ENCODE measurements at places on chromosomes 4 and X.

- no peak for DNase-seq
These were observed 297.6 kb downstream of the INPP4B start for GRCh38 chr4:142548491-142548890.

GRCh38 chr4:158442736-158443135 is 78.9 kb upstream of the RXFP1 start:
- DNase-seq, result no peak

DNA sequence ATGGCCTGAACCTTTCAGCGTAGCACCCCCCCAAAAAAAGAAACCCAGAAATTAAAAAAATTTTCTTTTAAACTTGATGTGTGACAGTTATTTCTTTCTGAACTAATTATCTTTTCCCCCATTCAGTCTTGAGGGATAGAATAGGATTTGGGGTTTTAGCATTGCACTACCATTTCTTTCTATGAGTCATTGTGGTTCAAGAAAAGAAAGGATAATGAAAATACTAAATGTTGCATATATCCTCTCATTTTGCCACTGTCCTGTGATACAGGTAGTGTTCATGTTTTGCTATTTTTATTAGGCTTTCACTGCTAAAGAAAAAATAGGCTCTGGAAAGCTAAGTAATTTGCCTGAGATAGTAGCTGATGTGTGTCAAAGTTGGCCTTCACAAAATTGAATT is 39.4 kb upstream of the DCK start:
- no peak for DNase-seq

- no peak for DNase-seq
These were observed 156.4 kb upstream of the CXCL13 start for GRCh38 chr4:77449171-77449570.

DNA sequence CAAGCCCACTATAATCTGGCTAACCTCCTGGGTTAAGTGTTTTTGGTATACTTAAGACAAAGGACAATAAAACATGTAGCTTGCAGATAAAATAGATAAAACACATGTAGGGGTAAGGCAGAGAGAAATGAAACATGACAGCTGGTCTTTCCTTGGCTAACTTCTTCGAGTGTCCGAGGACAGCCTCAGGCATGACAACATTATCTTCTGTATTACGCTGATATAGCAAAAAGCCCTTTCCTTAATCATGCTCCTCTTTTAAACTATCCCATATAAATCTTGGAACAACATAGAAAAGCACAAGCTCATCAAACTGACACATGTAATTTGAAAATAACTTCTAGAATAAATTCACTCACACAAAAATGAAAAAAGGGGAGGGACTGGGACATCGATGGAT is 91.1 kb downstream of the SEL1L3 start:
- no peak for DNase-seq

DNA sequence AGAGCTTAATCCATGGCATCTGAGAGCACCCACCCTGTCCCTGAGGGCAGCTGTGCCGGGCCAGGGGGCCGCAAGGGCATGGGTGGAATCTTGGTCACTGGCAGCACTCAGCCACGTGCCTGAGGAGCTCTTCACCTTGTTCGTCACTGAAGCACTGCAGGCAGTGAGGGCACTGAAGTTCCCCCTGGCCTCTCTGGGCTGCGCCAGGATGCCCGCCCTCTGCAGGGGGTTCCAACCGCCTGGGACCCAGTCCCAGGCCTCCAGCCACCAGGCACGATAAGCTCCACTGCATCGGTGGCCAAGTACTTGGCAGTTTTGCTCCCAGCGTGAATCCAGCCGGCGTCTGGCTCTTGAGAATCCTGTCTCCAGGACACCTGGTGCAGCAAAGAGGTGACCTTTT is 96.4 kb upstream of the MED14 start:
- DNase-seq, result no peak

- DNase-seq, result no peak
These were observed 25.1 kb downstream of the ADAD1 start for GRCh38 chr4:122403861-122404260.
